ENCODE measurements at places on chromosomes 11 and 22.

DNA sequence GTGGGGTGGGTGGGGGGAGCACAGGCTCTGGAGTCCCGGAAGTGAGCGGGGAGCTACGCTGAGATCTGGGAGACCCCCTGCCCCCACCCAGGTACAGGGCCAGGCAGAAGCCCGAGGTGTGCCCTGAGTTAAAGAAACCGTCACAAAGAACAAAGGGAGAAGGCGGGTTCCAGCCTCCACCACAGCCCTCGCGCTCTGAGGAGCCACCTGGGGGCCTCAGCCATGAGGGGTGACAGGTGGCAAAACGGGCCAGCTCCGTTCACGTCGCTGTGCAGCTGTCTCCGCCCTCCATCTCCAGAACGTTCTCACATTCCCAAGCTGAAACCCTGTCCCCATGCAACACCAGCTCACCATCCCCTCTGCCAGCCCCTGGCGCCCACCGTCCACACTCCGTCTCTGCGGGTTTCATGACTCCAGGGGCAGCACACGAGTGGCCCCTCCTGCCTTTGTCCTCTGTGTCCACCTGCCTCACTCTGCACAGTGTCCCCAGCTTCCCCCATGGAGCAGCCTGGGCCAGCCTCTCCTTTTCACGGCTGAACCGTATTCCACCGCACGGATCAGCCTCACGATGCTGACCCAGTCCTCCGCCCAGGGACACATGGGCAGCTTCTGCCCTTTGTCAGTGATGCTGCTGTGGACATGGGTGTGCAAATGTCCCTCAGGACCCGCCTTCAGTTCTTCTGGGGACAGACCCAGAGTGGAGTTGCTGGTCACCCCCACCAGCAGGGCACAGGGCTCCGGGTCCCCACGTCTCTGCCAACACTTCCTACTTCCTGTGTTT lies 1.7 kb upstream of the MUC5B start:
- DNase-seq, result no peak

- no peak for DNase-seq
Observed at GRCh38 chr22:41951898-41952474, at the start of gene SMIM45. Gene SMIM45 (plus strand): TSS chr22:41952150.

GRCh38 chr11:114036147-114036811 lies 23.2 kb upstream of the ZBTB16 start:
- DNase-seq, result peak; percentile 78

GRCh38 chr11:112797092-112797491 lies 164.1 kb upstream of the NCAM1 start:
- peak; percentile 56 for DNase-seq

- DNase-seq, result peak; percentile 54
Observed at GRCh38 chr22:23069502-23070357, 589 bp upstream of the GNAZ start.

- DNase-seq, result no peak
Observed at GRCh38 chr11:8026982-8027381, 39.8 kb downstream of the EIF3F start.

DNA sequence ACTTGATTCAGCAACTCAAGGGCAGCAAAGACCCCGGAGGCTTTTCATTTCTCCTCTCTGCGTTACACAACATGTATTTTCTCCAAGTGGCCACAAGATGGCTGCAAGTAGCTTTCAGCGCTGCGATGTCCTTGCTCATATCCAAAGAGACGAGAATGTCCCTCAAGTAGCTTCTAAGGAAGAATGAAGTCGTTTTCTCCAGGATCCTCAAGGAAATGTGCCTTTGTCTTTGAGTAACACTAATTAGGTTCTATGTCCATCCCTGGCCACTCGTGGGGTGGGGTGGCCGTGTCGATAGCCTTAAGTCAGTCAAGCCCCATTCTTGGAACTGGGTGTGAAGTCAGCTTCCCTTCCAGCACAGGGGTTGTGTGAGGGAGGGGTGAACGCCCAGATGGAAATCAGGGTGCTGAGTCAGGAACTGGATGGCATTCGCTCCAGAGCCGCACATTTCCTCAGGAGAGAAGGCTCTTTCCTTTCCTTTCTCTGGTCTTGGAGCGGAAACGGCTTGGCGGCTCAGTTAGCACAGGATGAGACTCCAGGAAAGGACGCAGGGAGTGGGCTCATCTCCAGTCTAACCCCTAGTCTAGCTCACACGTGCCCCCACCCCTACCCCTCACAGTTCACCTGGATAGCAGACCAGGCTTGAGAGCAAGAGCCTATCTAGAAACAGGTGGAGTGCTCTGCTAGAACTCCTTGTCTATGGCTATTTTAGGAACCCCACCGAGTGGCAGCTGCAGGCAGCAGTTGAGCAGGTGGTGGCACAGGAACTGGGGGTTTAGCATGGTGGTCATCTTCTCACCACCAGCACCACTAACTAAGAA lies 44.3 kb downstream of the NNMT start:
- peak; percentile 89 for DNase-seq

DNA sequence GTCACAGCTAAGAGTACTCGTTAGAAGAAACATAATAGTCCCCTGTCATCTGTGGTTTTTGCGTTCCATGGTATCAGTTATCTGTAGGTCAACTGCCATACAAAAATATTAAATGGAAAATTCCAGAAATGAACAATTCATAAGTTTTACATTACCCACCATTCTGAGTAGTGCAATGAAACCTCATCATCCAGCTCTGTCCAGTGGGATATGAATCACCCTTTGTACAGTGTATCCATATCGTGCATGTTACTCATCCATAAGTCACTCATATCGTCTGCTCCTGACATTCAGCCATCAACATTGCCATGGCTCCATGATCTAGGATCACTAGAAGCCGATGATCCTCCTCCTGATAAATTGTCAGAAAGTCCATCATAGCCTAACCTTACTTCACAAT lies 174.9 kb upstream of the C11orf87 start:
- DNase-seq, result no peak

- DNase-seq, result no peak
Observed at GRCh38 chr22:49585461-49586243, 242.0 kb downstream of the BRD1 start.

DNA sequence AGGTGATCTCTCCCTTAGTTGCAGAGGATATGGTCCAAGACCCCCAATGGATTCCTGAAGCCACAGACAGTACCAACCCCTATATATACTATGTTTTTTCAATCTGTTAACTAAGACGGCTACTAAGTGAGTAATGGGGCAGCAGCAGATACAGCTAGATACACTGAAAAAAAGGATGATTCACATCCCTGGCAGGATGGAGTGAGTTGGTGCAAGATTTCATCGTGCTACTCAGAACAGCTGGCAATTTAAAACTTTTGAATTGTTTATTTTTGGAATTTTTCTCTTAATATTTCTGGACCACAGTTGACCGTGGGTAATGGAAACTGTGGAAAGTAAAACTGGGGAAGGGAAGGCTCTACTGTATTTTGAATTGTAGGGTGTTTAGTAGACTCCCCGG lies 17.0 kb upstream of the TMEM218 start:
- no peak for DNase-seq

DNA sequence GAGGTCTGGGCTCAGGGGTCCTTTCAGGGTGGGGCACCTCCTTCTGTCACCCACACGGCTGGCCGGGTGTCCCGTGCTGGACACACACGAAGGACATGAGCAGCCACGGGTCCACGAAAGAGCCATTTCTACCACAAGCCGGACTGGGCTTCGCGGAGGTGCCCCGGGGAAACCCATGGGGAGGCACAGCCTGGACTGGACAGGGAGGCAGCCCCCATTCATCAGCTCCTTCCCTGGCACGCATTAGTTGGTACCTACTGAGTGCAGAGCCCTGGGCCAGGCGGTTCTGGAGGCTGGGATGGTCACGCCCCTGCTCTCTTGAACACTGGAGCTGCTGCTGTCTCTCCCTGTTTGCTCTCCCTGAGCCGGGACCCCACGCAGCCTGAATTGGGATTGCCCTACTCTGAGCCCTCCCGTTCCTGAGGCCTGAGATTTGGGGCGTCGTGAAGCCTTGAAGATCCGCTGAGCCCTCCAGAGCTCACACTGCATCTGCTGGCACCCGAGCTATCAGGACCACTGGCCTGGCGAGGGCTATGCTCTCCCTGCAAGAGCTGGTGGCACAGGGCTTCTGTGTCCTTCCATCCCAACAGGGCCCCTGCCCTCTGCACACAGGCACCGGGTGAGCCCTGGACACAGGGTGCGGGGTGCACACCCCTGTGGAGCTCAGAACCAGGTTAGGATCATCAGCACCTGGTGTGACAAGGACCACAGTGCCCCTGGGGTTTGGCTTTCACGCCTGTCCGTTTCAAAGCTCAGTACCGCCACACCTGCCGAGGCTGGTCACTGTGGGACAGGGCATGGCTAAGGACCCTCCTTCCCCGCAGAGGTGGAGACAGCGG lies 84.6 kb downstream of the MYEOV start:
- no peak for DNase-seq

DNA sequence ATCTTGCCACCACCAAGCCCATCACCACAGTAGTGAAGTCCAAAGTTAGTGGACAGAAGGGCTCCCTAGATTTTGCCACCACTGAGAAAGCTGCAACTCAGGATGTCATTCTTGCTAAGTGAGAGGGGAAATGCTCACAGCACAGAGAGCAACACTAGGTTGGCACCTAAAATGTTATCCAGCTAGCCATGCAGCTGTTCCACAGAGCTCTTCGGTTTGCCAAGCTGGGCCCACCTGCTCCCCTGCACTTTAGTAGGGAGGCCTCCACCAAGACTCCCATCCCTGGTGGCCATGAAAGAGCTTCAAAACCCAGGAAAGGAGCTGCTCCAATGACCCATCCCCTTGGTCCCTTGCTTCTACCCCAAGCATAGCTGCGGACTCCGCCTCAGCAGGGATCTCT lies 63.8 kb downstream of the TRIM29 start:
- no peak for DNase-seq

- no peak for DNase-seq
Observed at GRCh38 chr22:41579297-41579996, 10.2 kb downstream of the PMM1 start.

GRCh38 chr22:30116362-30117117 lies 36.3 kb downstream of the HORMAD2 start:
- DNase-seq, result no peak

GRCh38 chr11:8735094-8735493 lies 52.5 kb downstream of the RPL27A start:
- DNase-seq, result no peak

DNA sequence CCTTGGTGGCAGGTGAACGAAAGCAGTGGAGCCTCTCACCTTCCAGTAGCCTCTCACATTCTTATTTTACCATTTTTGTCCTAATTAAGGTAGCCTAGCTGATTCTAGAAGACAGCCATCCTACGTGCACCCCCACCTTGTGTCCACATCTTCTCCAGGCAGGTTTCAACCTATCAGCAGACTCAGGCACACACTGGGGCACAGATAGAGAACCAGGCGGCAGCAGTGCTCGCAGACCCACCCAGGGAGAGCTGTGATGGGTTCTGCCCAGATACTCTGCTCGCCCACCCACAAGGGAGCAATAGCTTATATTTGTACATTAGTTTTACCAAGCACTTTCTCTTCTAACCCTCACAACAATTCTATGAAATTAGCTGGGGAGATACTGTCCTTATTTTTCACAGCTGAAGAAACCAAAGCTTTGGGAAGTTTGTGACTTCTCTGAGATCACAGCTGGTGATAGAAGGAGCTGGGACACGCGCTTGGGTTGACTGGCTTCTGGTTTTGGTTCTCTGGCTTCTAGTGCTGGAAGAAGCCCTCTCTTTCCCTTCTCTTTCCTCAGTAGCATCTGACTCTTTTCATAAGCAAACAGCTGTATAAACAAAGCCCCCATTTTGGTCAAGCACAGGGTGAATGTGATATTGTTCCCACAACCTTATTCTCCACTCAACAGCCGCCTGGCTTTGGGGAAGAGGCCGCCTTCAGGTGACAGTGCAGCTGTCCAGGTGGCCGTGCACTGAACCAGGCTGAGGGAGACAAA lies 36.9 kb downstream of the PPP2R1B start:
- peak; percentile 74 for DNase-seq

GRCh38 chr11:68146704-68147474 lies 25.7 kb upstream of the CHKA start:
- peak; percentile 30 for DNase-seq

GRCh38 chr11:3614742-3615171 lies 27.0 kb downstream of the ART5 start:
- no peak for DNase-seq

DNA sequence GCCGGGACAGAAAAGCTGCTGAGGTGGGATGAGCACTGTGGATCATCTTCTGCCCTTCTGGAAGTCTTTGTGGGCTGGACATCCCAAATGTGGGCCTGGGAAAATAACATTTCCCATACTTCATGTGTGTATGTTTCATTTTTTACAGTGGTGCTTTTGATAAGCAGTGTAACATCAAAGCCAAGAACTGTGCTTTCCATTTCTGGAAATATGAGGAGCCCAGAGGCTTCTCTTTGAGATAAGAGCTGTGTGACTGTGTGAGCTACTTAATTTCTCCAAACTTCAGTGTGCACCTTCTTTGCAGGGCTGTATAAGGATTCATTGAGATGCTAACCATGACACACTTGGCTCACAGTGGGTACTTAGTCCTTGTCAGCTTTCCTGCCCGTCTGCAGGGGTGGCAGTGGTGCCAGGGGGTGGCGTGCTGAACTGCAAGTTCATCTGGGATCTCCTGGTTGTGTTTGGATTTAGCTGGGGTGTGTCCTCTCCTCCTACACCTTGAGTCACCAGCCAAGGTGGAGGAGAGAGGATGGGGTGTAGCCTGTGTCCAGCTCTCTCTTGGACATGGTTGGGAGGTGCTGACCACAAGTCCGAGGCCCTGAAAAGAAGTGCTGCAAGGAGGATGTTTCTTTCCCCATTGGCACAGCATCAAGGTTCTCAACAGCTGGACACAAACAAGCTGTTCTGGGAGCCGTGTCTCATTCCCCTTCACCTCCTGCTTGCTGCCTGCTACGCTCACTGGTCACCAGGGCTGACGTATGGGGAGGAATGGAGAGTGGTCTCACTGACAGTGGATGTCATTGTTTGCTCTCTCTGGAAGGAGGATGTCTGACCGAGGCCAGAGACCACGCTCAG lies 139.4 kb downstream of the TEAD1 start:
- no peak for DNase-seq

DNA sequence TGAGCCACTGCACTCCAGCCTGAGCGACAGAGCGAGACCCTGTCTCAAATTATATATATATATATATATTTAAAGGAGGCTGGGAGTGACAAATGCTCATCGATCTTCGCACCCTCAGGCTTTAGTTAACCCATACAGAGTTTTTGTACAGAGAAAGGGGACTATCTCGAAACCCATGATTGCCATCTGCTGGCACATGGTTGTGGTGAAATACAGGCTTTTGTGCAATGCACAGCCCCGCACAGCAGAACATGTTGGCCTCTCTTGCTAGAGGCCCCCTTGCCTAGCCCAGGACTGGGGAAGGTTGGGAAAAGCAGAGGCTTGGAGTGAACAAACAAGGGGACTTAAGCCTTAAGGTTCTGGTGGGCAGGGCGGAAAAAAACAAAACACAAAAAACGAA lies 3.6 kb downstream of the MYBPC3 start:
- DNase-seq, result peak; percentile 26

DNA sequence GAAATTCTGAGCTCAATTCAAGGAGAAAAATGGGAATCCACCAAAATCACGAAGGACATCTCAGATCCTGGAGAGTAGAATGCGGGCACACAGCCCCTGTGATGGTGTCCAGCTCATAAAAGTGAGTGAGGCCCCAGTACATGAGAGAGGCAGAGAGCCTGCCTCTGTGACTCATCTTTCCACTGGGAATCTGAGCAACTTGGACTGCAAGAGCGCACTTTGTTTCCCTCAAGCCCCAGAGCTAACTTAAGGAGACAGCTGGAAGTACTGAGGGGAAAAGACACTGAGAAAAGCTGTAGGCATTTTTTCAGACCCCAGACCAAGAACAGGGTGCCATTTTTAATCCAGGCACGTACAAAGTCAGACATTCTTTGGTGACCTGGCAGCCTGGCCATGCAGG lies 273.7 kb downstream of the C11orf87 start:
- no peak for DNase-seq

GRCh38 chr22:46075764-46076531 lies 74.4 kb upstream of the PPARA start:
- DNase-seq, result no peak

GRCh38 chr22:29012952-29013351 lies 48.7 kb downstream of the C22orf31 start:
- no peak for DNase-seq

All from NCI-H526 treated with DMSO at 0.1 percent for 48 hours (cell line).